ENCODE measurements at places on chromosomes 16 and 17.

DNA sequence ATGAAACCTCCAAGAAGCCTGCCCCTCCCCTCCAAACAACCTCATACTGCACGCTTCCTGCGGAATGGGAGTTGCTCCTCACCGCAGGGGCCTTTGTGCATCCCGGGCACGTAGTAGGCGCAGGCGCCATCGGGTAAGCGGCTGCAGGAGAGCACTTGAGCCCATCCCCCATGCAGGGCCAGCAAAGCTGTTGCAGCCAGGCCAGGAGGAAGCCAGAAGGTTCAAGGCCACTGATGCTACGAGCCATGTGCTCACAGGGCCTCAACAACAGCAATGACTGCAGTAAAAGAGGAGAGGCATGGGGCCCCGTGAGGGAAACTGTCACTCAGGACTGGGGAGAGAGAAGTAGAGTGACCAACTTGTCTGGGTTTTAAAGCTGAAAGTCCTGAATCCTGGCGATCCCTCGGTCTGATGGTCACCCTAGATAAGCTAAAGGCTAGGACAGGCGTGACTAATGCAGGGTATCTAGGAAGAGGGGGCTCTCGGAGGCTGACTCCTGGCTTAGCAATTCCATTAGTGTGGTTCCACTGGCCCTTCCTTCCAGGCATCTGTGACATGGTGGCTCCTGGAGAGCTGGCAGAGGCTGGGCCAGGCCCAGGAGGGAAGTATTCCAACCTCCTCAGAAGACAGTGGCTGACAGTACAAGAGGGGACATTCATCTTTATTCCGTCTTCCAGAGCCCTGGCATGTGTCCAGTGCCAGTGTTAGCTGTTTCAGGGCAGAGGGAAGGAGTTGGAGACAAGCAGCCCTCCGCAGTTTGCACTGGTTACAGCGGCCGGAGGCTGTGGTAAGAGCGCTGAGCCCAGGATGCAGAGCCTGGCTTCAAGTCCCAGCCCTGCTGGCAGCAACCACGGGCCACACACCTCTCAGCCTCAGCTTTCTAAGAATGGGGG is 20.8 kb downstream of the GOSR2 start:
- DNase-seq, result peak; percentile 55

DNA sequence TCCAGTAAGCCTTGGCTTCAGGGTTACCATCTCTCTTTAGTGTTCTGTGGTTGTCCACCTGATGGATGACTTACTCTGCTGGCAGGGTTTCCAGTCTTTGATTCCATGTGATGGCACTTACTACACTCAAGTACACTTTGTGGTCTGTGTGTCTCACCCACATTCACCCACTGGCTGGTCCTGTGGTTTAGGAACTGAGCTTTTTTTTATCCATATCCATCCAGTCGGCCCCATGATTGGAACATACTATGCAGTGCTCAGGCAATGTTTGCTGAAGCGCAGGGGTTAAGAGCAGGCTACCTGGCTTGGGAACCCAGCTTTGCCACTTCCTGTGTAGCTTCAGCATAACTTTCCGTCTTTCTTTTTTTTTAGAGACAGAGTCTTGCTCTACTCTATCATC is 2.8 kb upstream of the FUS start:
- DNase-seq, result peak; percentile 89

- no peak for DNase-seq
Observed at GRCh38 chr16:70808371-70808770, 7.4 kb upstream of the VAC14 start.

DNA sequence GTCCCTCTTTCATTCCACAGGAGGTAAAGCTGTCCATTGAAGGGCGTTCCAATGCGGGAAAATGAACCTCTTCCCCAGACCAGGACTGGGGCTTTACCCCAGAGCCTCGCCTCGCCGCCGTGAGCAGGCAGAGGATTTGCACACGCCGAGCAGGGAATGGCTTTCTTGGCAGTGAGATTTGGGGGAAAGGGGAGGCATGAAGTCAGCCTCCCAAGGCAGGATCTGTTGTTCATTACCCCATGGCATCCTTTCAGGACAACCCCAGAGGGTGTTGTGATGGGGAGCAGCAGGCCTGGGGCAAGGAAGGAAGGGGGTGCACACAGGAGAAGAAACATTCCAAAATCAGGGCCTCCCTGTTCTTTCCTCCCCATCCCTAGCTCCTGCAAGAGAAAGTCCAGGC is 6.0 kb downstream of the ATXN1L start:
- DNase-seq, result no peak

GRCh38 chr16:49019081-49019633 is 262.5 kb downstream of the CBLN1 start:
- DNase-seq, result peak; percentile 73

Data from fibroblast of lung (primary cell).